ENCODE measurements at places on chromosomes 1 and 21.

GRCh38 chr21:17780539-17780938 is 38.6 kb downstream of the C21orf91 start:
- no peak for DNase-seq

GRCh38 chr21:46585191-46585953 is 19.5 kb downstream of the S100B start:
- DNase-seq, result no peak

- DNase-seq, result peak; percentile 97
These were observed 26.6 kb downstream of the DIPK1A start for GRCh38 chr1:92934395-92935378.

GRCh38 chr21:25759573-25759972 is 24.8 kb downstream of the GABPA start:
- peak; percentile 68 for DNase-seq

DNA sequence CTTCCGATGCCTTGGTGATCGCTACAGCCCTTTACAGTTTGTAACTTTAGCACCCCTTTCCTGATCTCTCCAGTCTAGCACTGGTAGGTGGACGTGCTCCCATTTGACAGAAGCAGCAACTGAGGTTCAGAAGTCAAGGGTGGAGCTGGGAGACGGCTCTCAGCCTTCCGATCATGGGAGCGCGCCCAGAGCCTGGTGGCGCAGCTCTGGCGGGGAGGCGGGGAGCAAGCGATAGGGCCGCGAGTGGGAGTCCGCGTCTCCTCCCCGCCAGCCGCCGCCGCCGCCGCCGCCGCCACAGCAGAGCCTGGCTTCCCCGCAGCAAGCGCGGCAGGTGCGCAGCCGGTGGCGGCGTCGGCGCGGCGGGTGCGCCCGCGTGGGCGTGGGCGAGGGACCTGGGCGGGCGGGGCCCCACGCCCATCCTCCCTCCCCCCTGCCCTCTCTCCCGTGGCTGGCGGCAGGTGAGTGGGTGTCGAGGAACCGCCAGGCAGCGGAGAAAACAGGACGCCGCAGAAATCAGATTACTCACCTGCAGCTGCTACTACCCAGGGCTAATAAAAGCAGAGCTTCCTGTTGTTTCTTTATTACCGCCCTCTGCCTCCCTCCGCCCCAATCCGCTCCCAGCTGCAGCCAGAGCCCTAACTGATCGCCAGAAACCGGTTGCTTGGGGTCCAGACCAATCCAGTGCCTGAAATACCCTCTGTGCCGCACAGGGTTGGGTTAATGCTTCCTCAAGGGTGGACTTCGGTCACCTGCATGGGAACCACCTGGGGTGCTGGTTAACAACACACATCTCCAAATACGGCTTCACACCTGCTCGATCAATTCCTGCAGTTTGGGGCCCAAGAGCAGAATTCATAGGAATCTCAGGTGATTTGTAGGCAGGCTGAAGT is 60.2 kb upstream of the ID3 start:
- no peak for DNase-seq

DNA sequence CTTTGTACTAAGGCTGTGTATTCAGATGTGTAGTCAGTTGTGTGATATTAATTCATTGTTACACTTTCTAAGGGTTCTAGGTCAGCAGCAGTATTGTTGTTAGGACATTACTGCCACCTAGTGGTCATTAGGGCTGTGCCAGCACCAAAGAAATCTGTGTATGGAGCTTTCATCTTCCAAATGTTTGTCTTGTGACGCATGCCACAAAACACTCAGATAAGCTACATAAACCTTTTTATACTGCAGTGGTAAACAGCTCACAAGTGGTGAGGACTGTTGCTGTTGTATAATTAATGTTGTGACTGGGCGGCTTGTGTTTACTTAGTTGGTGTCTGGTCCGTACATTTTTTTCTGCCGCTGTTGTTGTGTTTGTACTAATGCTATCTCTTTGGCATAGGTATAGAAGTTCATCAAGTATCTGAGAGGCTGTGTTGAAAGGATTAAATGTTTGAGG is 51.7 kb downstream of the S1PR1 start:
- peak; percentile 94 for DNase-seq

DNA sequence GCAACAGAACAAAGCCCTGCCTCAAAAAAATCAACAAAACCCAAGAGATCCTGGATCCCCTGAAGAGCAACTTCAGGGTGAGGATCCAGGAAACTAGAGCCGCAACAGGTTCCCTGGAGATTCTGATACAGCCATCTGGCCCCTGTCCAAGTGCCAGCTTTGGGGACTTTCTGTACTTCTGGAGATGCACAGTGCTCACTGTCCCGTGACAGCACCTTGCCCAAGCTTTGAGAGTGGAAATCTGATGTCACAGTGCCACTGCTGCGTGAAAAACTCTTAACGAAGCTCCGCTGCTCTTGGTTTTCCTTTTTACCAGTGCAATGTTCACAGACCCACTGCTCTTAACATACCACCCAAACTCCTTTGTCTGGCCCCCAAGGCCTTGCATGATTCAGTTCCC is 26.3 kb downstream of the STK40 start:
- DNase-seq, result no peak

GRCh38 chr1:203405703-203406438 is 54.9 kb upstream of the FMOD start:
- DNase-seq, result no peak

- peak; percentile 44 for DNase-seq
These were observed 80.7 kb downstream of the GIPC2 start for GRCh38 chr1:78126506-78126905.
